Naive B cell (primary cell): ENCODE measurements at places on chromosomes 4 and X.
A peak's percentile ranks its signal among the peaks of the same experiment; 100 is the strongest.

- no peaks in the 10 kb centered on the region for H3K36me3 ChIP-seq
- H3K4me3 ChIP-seq: no peak overlapping the region
- H3K4me1 ChIP-seq: peaks cover 3% of the 10 kb centered on the region
These were observed 443.1 kb downstream of the HNRNPD start for GRCh38 chr4:81930506-81931238.

DNA sequence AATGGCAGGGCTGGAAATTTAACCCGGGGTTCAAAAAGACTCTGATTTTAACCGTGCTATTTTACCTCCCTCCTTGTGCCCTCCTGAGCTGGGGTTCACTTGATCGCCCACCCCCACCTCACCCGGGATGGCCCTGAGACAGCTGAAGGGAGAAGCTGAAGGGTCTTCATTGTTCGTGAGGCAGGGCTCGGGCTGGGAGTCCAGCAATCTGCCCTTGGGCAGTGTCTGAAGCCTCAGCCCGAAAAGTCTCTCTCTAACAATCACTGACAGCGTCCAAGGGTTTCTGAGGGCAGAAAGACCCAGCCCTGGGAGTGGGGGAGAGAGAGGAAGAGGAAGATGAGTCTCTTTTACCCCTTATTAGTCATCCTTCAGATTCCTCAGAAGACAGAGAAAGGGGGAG lies 39.4 kb upstream of the PHOX2B start:
- no peak overlapping the region for H3K27ac ChIP-seq
- no peaks in the 10 kb centered on the region for H3K4me1 ChIP-seq
- no peak for DNase-seq

DNA sequence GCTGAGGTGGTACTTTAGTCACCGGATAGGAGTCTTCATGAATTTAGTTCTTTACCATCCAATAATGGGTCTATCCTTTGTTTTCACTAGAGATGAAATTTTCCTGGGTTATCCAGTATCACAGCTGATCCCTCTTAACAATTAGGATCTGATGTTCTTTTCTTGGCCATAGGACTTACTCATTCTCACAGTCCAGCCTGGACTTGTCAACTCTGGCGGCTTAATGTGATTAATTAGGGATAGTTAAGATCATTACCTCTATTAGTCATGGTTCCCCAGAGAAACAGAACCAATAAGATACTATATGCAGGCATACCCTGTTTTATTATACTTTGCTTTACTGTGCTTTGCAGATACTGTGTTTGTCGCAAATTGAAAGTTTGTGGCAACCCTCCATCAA lies 272.7 kb upstream of the FAT4 start:
- no peak for DNase-seq
- H3K27ac ChIP-seq: no peak overlapping the region
- H3K36me3 ChIP-seq: no peaks in the 10 kb centered on the region
- H3K27me3 ChIP-seq: no peaks in the 10 kb centered on the region

- H3K27ac ChIP-seq: no peak overlapping the region
- peak; percentile 40 for DNase-seq
- no peaks in the 10 kb centered on the region for H3K36me3 ChIP-seq
- peak overlapping the region; percentile 1 for H3K4me3 ChIP-seq
- no peaks in the 10 kb centered on the region for H3K4me1 ChIP-seq
These were observed 8.7 kb upstream of the SLC25A4 start for GRCh38 chr4:185134307-185134869.

DNA sequence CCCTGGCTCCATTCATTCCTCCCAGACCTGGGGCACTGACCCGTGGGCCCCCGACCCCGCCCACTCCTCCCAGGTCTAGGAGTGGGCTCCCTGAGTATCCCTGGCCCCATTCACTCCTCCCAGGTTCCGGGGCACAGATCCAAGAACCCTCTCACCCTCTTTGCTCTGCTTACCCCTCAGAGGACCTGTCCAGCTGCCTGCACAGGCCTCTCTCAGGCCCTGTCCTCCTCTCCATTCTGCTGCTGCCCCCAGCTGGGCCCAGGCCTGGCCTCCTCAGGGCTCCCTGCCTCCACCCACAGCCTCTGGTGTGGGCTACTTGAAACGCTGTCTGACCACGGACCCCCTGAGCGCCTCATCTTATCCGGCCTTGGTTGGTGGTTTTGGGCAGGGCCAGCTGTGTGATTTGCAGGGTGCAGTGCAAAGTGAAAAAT lies 217.7 kb upstream of the PSAPL1 start:
- H3K36me3 ChIP-seq: no peaks in the 10 kb centered on the region
- DNase-seq: no peak
- peaks cover 18% of the 10 kb centered on the region for H3K4me1 ChIP-seq
- no peak overlapping the region for H3K27ac ChIP-seq

DNA sequence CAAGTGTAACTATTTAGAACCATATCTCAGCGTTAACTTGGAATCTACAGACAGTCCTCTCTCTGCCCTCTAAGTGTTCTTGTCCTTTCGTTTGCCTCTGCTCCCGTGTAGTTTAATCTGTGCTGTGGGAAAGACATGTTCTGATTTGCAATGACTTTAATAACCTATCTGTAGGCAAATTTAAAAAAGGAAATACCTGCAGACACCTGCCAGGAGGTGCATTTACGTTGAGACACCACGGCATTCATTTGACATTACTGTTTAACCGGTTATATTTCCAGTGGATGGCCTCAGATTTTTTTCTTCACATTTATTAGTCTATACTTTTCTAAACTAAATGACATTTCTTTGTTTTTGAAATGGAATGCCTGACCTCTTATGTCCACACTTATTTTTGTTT lies 997.9 kb upstream of the PCDH7 start:
- no peaks in the 10 kb centered on the region for H3K36me3 ChIP-seq
- no peak overlapping the region for H3K27ac ChIP-seq
- no peak overlapping the region for H3K4me3 ChIP-seq
- no peaks in the 10 kb centered on the region for H3K4me1 ChIP-seq
- H3K27me3 ChIP-seq: no peaks in the 10 kb centered on the region

GRCh38 chr4:4524364-4524763 lies 17.5 kb downstream of the STX18 start:
- H3K4me1 ChIP-seq: peaks cover 37% of the 10 kb centered on the region
- H3K27ac ChIP-seq: peak overlapping the region; percentile 61
- H3K27me3 ChIP-seq: no peaks in the 10 kb centered on the region
- H3K36me3 ChIP-seq: no peaks in the 10 kb centered on the region
- DNase-seq: peak; percentile 37
- peak overlapping the region; percentile 66 for H3K4me3 ChIP-seq

DNA sequence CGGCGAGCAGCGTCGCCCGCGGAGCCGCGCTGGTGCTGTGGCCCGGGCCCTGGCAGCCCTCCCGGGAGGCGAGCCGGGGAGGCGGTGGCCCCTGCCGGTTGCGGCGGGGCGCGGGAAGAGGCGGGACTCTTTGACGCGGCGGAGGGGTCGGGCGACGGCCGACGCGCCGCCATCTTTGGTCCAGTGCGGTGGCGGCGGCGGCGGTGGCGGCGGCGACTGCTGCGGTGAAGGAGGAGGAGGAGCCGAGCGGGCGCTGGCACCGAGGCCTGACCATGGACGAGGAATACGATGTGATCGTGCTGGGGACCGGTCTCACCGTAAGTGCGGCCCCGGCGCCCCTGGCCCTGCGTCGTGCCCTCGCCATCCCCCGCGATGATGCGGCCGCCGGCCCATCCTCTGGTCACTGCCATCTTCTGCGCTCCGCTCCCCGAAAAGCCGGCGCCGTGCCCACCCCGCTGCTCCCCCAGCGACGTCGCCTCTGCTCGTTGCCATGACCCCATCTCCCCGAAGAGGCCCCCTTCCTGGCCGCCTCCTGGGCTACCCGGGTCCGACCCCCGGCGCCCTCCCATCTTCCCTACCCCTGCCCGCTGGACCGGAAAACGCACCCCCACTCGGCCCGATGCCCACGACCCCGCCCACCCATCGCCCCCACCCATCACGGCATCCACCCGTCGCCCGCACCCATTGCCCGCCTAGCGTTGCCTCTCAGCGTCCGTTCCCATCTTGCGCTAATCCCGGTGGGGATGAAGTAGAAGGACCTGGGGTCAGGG lies at the start of gene GDI1:
GDI1 (plus strand) TSS at position 172 of the 770 bp plus-strand sequence; CDS start at position 273, 101 bp downstream.
- peak; percentile 59 for DNase-seq
- no peaks in the 10 kb centered on the region for H3K36me3 ChIP-seq
- peaks cover 18% of the 10 kb centered on the region for H3K4me1 ChIP-seq
- peak within 1 kb of the TSS; percentile 92 for H3K27ac ChIP-seq
- no peaks in the 10 kb centered on the region for H3K27me3 ChIP-seq

GRCh38 chrX:78123190-78123589 lies 16.3 kb downstream of the TAF9B start:
- H3K36me3 ChIP-seq: peaks cover 15% of the 10 kb centered on the region
- DNase-seq: no peak
- H3K4me3 ChIP-seq: no peak overlapping the region
- H3K4me1 ChIP-seq: peaks cover 8% of the 10 kb centered on the region
- H3K27ac ChIP-seq: no peak overlapping the region

DNA sequence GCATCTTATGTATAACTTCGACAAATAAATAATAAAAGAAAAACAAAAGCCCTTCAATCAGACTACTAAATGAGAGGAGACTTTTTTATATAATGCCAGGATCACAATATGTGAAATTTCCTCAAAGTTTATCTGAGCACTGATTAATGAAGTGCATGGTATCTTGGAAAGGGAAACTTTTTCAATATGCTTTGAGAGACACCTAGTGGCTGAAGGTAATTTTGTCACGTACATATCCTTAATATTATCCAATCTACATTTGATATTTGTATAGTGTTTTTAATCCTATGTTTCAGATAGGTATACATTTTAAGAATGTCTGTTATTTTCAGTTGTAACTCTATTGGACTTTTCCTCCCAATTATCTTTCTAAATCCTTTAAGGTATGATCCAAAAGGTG lies 146.8 kb downstream of the KLHL4 start:
- no peak overlapping the region for H3K4me3 ChIP-seq
- no peak for DNase-seq
- H3K27ac ChIP-seq: no peak overlapping the region
- no peaks in the 10 kb centered on the region for H3K27me3 ChIP-seq
- no peaks in the 10 kb centered on the region for H3K36me3 ChIP-seq

GRCh38 chr4:124486423-124486822 lies 226.1 kb downstream of the ANKRD50 start:
- DNase-seq: no peak
- H3K36me3 ChIP-seq: no peaks in the 10 kb centered on the region
- no peaks in the 10 kb centered on the region for H3K4me1 ChIP-seq
- no peak overlapping the region for H3K4me3 ChIP-seq

DNA sequence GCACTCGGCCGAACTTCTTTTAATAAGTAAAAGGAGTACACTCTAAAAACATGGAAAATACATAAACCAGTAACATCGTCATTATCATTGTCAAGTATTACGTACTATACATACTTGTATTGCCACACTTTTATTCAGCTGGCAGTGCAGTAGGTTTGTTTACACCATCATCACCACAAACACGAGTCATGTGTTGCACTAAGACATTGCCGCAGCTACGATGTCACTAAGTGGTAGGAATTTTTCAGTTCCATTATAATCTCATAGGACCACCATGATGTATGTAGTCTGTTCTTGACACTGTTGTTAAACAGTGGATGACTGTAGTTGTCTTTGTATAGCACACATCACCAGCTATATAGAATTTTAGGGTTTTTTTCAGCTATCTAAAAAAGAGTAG lies 48.0 kb upstream of the TMEM131L start:
- no peaks in the 10 kb centered on the region for H3K27me3 ChIP-seq
- no peaks in the 10 kb centered on the region for H3K36me3 ChIP-seq
- no peak overlapping the region for H3K27ac ChIP-seq
- peaks cover 23% of the 10 kb centered on the region for H3K4me1 ChIP-seq
- DNase-seq: no peak
